ENCODE measurements at places on chromosomes 7 and 10. TPM values are rescaled to one million over a fixed set of nuclear protein-coding genes. Genes with fewer than 3 reads are reported as not detected.

Gene C10orf143
- polyA plus RNA-seq = 27.0 TPM

Gene CALY
- not detected for polyA plus RNA-seq

DNA sequence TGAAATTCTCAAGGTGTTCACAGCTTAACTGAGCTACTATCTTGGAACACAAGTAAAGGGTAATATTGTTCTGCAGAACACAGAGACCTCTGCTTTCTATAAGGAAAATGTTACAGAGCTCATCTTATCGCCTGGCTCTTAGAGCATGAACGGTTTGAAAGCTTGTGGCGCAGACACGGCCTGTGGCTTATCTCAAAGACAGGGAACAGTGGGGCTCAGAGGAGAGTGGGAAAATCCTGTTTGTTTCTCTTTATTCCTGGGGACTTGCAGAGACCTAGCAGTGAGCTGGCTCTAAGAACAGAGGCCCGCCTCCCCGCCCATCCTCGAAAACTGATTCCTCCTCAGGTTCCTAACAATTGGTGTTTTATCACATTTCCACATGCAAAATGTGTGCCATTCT, 131.7 kb downstream of the EMX2 start:
- peaks cover 4% of the 10 kb centered on the region for H3K27me3 ChIP-seq
- no peaks in the 10 kb centered on the region for H3K36me3 ChIP-seq
- H3K4me3 ChIP-seq = no peak overlapping the region

Gene TEX47
- not detected for polyA plus RNA-seq

DNA sequence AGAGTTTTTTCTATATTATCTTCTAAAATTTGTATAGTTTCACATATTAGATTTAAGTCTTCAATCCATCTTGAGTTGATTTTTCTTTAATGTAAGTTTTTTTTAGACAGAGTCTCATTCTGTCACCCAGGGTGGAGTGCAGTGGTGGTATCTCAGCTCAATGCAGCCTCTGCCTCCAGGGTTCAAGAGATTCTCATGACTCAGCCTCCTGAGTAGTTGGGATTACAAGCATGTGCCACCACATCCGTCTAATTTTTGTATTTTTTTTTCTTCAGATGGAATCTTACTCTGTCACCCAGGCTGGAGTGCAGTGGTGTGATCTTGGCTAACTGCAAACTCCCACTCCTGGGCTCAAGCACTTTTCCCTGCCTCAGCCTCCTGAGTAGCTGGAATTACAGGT, 143.4 kb upstream of the ZNF92 start:
- no peak overlapping the region for H3K4me3 ChIP-seq
- peaks cover 1% of the 10 kb centered on the region for H3K27me3 ChIP-seq
- DNase-seq = no peak
- no peaks in the 10 kb centered on the region for H3K36me3 ChIP-seq
- peaks cover 35% of the 10 kb centered on the region for H3K4me1 ChIP-seq

DNA sequence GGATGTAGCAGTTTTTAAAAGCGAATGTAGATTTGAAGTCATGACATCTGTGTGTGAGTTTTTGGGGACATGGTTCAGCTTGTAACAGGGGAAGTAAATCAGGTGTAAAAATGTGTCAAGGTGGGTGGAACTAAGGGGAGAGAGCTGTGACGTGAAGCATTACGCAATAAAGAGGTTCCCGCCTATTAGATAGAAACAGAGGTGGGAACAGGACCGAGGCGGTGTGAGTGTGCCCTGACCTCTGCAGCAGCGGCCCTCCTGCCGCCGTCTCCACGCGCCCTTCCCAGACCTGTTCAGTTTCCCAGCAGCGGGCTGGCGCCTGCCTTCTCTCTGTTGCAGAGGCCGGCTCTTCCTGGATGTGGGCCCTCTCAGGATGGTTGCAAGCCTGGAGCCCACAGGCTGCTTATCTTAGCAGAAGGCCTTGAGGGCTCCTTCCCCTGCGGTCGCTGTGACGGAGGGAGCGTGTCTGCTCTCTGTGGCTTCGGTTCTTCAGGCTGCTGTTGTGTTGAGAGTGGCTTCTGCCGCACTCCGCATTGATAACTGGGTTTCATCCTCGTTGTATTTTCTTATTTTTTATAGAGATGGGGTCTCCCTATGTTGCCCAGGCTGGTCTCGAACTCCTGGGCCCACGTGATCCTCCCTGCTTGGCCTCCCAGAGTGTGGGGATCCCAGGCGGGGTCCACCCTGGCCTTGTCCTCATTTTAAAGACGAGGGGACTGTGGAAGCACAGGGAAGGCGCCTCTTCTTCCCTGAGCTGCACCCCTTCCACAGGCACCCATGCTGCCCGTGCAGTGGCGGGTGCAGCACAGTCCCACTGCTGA, 65.0 kb downstream of the DNAJB6 start:
- no peaks in the 10 kb centered on the region for H3K27me3 ChIP-seq
- H3K4me1 ChIP-seq = peaks cover 64% of the 10 kb centered on the region
- peak; percentile 26 for DNase-seq

- no peaks in the 10 kb centered on the region for H3K4me1 ChIP-seq
- no peaks in the 10 kb centered on the region for H3K27me3 ChIP-seq
- H3K4me3 ChIP-seq = no peak overlapping the region
- DNase-seq = no peak
These were observed 531.7 kb downstream of the ETV1 start for GRCh38 chr7:13457790-13458189.

DNA sequence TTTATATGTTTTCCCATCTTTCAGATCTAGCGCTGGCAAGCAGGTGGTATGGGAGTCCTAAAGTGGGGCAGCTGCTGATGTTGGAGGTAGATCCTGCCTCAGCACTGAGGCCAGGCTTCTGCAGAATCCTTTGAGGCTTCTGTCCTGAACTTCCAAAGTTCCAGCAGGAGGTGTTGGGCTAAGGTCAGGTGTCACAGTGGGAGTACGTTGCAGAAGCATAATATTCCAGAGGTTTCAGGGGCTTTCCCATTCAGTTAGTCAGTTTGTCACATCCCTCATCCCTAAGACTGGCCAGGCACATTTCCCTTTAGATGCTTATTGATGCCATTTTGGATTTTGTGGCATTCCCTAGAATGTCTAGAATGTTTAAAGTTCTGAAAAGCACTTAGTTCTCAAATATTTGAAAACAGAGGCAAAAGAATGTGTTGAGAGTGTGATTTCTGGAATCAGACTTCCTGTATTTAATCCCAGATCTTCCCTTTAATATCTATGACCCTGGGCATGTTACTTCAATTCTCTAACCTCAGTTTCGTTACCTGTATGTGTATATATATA, 319.1 kb upstream of the PHYHIPL start:
- H3K4me1 ChIP-seq = no peaks in the 10 kb centered on the region
- no peaks in the 10 kb centered on the region for H3K27me3 ChIP-seq
- DNase-seq = no peak
- no peak overlapping the region for H3K4me3 ChIP-seq

Gene PTPRZ1
- polyA plus RNA-seq = not detected

Gene GSDME
- not detected for polyA plus RNA-seq

DNA sequence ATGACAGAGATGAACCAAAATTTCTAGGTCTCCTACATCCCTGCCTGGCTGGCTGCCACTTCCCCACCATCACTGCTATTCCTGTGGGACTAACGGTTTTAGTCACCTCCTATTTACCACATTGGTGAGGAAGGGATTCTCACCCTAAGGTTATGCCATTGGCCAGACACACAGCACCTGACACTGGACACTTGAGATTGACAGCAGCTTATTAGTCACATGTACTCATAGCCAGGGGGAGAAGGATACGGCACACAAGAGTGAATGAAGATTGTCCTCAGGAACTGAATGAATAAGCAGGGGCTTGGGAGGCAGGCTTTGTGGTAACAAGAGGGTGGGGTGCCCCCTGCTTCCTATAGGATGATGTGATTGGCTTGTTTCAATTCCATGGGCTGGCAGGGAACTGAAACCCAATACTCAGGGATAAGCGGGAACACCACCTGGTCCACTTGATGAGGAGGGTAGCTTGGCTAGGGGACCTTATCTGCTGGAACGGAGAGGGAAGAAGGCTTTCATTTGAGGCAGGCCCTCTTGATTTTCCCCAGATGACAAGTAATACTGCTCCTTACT, 99.0 kb downstream of the SPAG6 start:
- H3K36me3 ChIP-seq = peaks cover 7% of the 10 kb centered on the region
- H3K4me1 ChIP-seq = peaks cover 11% of the 10 kb centered on the region
- H3K27me3 ChIP-seq = no peaks in the 10 kb centered on the region
- no peak overlapping the region for H3K27ac ChIP-seq
- no peak for DNase-seq

DNA sequence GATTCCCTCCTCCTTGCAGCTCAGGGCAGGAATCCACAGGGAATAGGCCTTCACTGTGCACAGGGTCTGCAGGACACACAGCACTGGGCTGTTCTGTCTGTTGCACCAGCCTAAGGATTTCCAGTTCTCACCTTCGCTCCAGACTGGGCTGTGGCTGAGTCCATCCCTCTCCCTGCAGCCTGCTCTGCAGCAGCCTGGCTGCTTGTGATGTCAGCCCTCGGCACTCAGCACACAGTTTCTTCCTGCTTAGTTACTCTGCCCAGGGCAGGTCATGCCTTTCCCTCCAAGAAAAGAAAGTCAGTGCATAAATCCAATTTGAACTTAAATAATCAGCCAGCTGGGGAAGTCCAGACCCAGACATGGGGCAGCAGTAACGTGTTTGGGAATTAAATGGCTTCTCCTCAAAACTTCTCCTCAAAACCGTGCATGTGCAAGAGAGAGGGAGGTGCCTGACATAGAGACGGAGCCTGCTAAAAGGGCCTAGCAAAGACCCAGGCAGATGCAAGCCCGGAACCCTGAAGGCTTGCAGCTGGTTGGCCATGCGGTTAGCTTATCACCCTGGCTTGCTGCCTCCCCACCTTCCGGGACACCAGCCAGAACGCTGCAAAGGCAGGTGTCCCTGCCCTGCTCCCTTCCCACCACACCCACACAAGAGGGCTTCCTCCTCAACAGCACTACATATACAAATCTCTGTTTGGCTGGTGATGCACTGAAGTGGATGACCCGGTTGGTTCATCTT, 10.9 kb upstream of the GDF2 start:
- H3K27ac ChIP-seq = no peak overlapping the region
- H3K4me1 ChIP-seq = no peaks in the 10 kb centered on the region
- H3K36me3 ChIP-seq = no peaks in the 10 kb centered on the region

DNA sequence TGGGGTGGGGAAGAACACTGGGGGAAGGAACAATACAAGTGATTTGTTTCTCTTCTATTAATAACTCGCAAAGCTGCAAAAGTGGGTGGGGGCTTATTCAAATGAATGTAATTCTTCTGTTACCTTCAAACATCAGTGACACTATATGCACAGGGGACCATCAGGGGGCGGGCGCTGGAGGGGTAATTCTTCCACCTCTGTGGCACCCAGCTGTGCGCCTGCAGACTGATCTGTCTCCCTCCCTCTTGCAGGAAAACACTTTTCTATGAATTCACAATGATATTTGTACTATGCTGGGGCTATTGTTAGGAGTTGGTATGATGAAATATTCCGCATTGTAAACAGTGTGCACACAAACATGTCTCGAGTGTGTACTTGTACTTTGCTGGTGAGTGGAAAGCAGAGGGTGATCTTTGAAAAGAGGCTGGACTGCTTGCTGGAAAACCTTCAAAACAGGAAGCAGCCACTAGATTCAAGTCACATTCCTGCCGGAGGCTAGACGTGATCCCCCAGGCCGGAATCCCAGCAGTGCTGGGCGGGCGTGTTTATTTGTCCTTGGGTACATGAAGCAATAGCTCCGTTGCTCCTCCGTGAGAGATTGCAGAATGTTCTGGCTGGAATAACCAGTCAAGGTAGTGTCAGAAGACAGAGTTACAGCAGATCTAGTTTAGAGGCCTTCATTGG, 15.8 kb upstream of the BNIP3 start:
- no peak overlapping the region for H3K27ac ChIP-seq
- no peaks in the 10 kb centered on the region for H3K4me1 ChIP-seq
- no peaks in the 10 kb centered on the region for H3K36me3 ChIP-seq
- DNase-seq = no peak
- H3K27me3 ChIP-seq = peaks cover 3% of the 10 kb centered on the region

Gene CACNB2
- not detected for polyA plus RNA-seq

- H3K27ac ChIP-seq = no peak overlapping the region
- no peaks in the 10 kb centered on the region for H3K4me1 ChIP-seq
- DNase-seq = no peak
- peaks cover 2% of the 10 kb centered on the region for H3K27me3 ChIP-seq
- no peak overlapping the region for H3K4me3 ChIP-seq
- no peaks in the 10 kb centered on the region for H3K36me3 ChIP-seq
These were observed 17.6 kb upstream of the TMEM26 start for GRCh38 chr10:61470740-61471139.

- no peak overlapping the region for H3K27ac ChIP-seq
- DNase-seq = no peak
- peaks cover 19% of the 10 kb centered on the region for H3K27me3 ChIP-seq
- peak overlapping the region; percentile 94 for H3K4me3 ChIP-seq
- H3K4me1 ChIP-seq = peaks cover 10% of the 10 kb centered on the region
These were observed 1.3 kb upstream of the PRKAG2 start for GRCh38 chr7:151877911-151878835.

DNA sequence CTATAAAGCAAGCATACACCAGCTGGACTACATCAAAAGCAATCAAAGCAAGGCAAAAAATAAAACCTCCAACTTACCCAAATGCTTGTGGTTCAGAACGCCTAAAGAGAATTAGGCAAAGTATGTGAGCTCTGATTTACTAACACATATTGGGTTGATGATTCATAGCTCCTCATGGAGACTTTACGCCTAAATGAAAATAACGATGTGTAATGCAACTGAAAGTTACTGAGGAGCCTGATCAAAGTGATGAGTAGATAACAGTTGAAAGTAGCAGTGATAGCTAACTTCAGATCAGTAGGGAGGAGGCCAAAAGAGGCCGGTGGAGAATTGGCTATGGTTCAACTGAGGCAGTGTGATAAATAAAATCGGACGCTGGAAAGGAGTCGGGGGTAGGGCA, 85.0 kb downstream of the MPP7 start:
- H3K36me3 ChIP-seq = peaks cover 5% of the 10 kb centered on the region
- no peaks in the 10 kb centered on the region for H3K27me3 ChIP-seq
- peaks cover 14% of the 10 kb centered on the region for H3K4me1 ChIP-seq
- no peak for DNase-seq

- H3K4me3 ChIP-seq = no peak overlapping the region
- no peak for DNase-seq
- H3K27me3 ChIP-seq = peaks cover 5% of the 10 kb centered on the region
- no peaks in the 10 kb centered on the region for H3K4me1 ChIP-seq
These were observed 3.0 kb downstream of the DOCK1 start for GRCh38 chr10:126908225-126908624.

GRCh38 chr7:99840136-99840869, 12.5 kb downstream of the CYP3A43 start:
- DNase-seq = no peak
- H3K27me3 ChIP-seq = peaks cover 2% of the 10 kb centered on the region
- peaks cover 2% of the 10 kb centered on the region for H3K4me1 ChIP-seq
- no peak overlapping the region for H3K4me3 ChIP-seq
